ENCODE measurements at places on chromosomes 11 and 22.

- DNase-seq = no peak
- H3K27ac ChIP-seq = no peak overlapping the region
- H3K4me1 ChIP-seq = no peaks in the 10 kb centered on the region
- no peaks in the 10 kb centered on the region for H3K36me3 ChIP-seq
- no peak overlapping the region for H3K4me3 ChIP-seq
Measured at GRCh38 chr11:72160319-72160718, 24.8 kb downstream of the FOLR3 start.

DNA sequence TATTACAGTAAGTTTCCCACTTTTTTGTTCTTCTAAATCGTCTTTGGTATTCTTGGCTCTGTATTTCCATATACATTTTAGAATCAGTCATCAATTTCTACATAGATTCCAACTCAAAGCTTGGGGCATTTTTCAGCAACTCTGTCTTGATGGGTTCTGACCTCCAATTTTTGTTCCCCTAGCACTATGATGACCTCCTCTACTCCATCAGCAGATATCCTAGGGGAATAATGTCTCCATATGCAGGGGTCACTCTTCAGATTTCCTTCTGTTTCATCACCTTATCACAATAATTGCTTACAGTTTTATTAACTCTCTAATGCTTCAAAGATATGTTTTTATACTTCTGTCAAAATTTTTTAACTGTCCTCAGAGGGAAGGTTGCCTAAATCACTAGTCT, 91.3 kb upstream of the TP53AIP1 start:
- H3K4me1 ChIP-seq = no peaks in the 10 kb centered on the region
- H3K36me3 ChIP-seq = no peaks in the 10 kb centered on the region
- no peak for DNase-seq
- H3K4me3 ChIP-seq = no peak overlapping the region

DNA sequence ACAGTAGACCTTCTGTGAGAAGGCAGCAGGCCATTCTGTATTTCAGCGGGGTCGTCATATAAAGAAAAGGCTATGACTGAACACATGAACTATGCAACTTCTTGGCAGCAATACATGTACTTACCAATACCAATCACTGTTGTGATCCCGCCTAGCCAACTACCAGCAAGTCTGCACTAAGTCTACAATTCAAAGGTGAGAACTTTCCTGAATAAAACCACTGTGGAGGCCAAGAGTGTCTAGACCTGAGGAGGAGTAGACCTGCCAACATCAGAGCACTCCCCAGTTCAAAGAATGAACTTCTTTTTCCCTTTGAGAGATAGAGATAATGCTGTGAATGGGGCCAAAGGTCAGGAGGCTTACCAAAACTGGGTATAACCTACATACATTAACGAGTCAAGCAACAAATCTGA, 108.2 kb downstream of the SIK3 start:
- no peaks in the 10 kb centered on the region for H3K36me3 ChIP-seq
- no peak for DNase-seq

- H3K27me3 ChIP-seq = no peaks in the 10 kb centered on the region
- no peaks in the 10 kb centered on the region for H3K4me1 ChIP-seq
- H3K27ac ChIP-seq = no peak overlapping the region
- no peak overlapping the region for H3K4me3 ChIP-seq
Measured at GRCh38 chr11:125123947-125124617, 12.7 kb upstream of the TMEM218 start.

DNA sequence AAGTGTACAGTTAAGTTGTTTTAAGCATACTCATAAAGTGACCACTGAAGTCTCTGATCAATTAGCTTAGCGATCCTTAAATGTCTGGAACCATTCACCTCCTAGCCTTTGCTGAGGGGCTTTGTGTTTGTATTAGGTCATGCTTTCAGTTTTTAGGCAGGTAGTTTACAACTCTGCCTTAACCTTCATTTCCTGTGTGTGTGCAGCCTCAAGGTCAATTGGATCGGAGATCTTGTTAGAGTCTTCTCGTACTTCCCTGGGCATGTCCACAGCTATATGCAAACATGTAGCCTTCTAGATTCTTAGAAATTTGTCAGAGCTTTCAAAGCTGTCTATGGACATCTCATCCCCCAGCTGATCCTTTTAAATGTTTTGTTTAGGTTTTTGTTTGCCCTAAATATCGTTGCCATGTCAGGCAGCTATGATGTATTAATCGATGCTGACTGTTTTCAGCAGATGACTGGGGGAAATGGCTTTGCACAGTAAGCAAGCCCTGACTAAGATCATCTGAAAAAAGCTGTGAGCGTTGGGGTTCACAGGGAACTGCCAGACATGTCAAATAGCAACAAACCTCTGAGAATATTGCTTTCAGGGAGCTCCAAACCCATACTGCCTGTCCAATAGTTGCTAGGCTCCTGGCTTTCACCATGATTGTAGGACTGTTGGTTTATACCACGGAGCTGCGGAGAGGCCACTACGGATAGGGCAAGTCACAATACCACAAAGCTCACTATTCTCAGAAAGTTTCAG, 45.6 kb downstream of the GLYAT start:
- H3K36me3 ChIP-seq = no peaks in the 10 kb centered on the region
- DNase-seq = no peak
- no peak overlapping the region for H3K27ac ChIP-seq
- no peaks in the 10 kb centered on the region for H3K4me1 ChIP-seq
- H3K27me3 ChIP-seq = no peaks in the 10 kb centered on the region
- no peak overlapping the region for H3K4me3 ChIP-seq

GRCh38 chr11:35365961-35366360, 53.4 kb downstream of the SLC1A2 start:
- no peak for DNase-seq
- no peak overlapping the region for H3K27ac ChIP-seq
- H3K4me1 ChIP-seq = no peaks in the 10 kb centered on the region
- H3K36me3 ChIP-seq = no peaks in the 10 kb centered on the region
- no peak overlapping the region for H3K4me3 ChIP-seq
- no peaks in the 10 kb centered on the region for H3K27me3 ChIP-seq

- H3K4me1 ChIP-seq = no peaks in the 10 kb centered on the region
- no peak for DNase-seq
- H3K27ac ChIP-seq = no peak overlapping the region
- no peaks in the 10 kb centered on the region for H3K27me3 ChIP-seq
- H3K36me3 ChIP-seq = no peaks in the 10 kb centered on the region
Measured at GRCh38 chr22:47197773-47198500, 435.5 kb downstream of the TBC1D22A start.

DNA sequence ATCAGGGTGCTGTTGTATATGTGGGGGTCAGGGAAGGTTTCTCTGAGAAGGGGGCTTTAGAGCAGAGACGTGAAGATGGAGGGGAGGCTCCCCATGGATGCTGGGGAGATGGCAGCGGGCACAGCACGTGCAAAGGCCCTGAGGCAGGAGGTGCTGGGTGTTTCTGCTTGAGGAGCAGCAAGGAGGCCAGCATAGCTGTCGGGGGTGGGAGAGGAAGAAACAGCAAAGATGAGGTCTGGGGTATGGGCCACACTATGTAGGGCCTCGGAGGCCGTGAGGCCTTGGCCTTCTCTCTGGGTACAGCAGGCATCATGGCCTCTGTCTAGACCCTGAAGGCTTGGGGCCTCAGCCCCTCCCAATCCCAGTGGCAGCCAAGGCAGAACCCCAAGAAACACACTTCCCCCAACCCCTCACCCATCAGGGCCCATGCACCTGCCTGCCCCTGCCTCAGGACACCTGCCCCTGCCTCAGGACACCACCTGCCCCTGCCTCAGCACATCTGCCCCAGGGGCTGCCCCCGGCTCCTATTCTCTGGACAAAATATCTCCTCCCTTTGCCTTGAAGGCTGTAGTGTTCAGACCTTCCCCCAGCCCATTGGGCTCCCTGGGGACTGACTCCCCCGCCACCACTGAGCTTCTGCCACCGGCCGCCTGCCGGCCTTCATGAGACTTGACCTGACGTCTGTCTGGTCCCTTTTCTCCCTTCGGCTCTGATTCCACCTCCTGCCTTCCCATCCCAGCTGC, 6.2 kb downstream of the ALDH3B1 start:
- no peaks in the 10 kb centered on the region for H3K36me3 ChIP-seq
- H3K4me3 ChIP-seq = no peak overlapping the region
- H3K4me1 ChIP-seq = no peaks in the 10 kb centered on the region
- H3K27ac ChIP-seq = no peak overlapping the region

DNA sequence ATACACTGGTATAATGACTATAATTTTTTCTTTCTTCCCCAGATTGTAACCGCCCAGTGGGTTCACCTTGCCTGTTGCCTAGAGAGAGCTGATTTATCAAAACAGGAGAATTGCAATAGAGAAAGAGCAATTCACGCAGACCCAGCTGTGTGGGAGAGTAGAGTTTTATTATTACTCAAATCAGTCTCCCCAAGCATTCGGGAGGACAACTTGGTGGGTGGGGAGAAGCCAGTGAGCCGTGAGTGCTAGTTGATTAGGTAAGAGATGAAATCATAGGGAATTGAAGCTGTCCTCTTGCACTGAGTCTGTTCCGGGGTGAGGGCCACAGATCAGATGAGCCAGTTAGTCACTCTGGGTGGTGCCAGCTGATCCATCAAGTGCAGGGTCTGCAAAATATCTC, 73.2 kb downstream of the SLC35F2 start:
- H3K36me3 ChIP-seq = no peaks in the 10 kb centered on the region
- H3K27me3 ChIP-seq = no peaks in the 10 kb centered on the region
- no peak overlapping the region for H3K27ac ChIP-seq
- no peak for DNase-seq
- H3K4me1 ChIP-seq = no peaks in the 10 kb centered on the region
- H3K4me3 ChIP-seq = no peak overlapping the region

DNA sequence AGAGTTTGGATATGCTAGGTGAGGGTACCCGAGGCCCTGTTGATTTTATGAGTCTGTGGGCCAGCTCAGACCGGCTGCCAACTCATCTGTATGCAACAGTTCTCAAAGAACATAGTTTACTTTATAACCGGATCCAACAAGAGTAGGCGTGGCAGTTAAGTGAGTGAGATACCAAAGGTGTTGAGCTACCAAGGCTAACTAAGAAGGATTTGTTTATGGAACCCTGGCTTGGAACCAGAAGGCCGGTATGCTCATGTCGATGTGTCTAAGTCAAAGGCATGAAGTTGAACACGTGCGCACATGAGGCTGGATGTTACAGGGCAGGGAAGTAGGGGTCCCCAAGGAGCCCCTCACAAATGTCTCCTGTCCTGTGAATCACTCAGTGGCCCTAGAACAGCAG, at the start of gene KCNJ1:
Gene KCNJ1, minus strand, starts transcription at position 20 of the 400 bp plus-strand sequence. CDS start 27,053 bp downstream, outside the sequence.
- peaks cover 6% of the 10 kb centered on the region for H3K4me1 ChIP-seq
- no peaks in the 10 kb centered on the region for H3K36me3 ChIP-seq
- DNase-seq = no peak
- no peak within 1 kb of the TSS for H3K27ac ChIP-seq

DNA sequence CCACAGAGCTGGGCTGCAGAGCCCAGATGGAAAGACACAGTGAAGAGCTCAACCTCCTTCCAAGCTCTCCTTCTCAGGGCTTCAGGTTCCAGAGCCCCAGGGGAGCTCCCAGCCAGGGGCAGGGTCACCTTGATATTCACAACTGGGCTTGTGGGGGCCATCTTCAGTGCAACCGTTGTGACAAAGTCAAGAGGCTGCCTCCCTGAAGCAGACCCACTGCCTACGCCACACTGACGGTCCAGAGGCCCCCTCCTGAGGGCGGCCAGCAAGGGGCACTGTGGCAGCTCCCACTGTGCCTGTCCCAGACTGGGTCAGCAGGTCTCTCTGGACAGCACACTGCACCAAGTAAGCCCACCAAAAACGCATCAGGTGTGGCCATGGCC, 84.1 kb downstream of the DGCR2 start:
- H3K4me1 ChIP-seq = no peaks in the 10 kb centered on the region
- no peaks in the 10 kb centered on the region for H3K27me3 ChIP-seq
- H3K4me3 ChIP-seq = no peak overlapping the region
- H3K27ac ChIP-seq = no peak overlapping the region
- peaks cover 6% of the 10 kb centered on the region for H3K36me3 ChIP-seq

DNA sequence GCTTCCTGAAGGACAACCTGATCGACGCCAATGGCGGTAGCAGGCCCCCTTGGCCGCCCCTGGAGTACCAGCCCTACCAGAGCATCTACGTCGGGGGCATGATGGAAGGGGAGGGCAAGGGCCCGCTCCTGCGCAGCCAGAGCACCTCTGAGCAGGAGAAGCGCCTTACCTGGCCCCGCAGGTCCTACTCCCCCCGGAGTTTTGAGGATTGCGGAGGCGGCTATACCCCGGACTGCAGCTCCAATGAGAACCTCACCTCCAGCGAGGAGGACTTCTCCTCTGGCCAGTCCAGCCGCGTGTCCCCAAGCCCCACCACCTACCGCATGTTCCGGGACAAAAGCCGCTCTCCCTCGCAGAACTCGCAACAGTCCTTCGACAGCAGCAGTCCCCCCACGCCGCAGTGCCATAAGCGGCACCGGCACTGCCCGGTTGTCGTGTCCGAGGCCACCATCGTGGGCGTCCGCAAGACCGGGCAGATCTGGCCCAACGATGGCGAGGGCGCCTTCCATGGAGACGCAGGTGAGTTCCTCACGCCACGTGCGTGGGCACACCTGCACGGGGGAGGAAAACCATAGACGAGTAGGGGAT, 1.5 kb downstream of the BCR start:
- H3K4me1 ChIP-seq = peaks cover 17% of the 10 kb centered on the region
- no peak overlapping the region for H3K27ac ChIP-seq
- H3K36me3 ChIP-seq = no peaks in the 10 kb centered on the region
- H3K27me3 ChIP-seq = no peaks in the 10 kb centered on the region

GRCh38 chr11:8067929-8068575, 13.0 kb upstream of the TUB start:
- H3K4me3 ChIP-seq = no peak overlapping the region
- no peak overlapping the region for H3K27ac ChIP-seq
- no peaks in the 10 kb centered on the region for H3K4me1 ChIP-seq
- no peak for DNase-seq
- no peaks in the 10 kb centered on the region for H3K36me3 ChIP-seq

- H3K4me3 ChIP-seq = no peak overlapping the region
- no peak for DNase-seq
- no peaks in the 10 kb centered on the region for H3K27me3 ChIP-seq
- H3K27ac ChIP-seq = no peak overlapping the region
- no peaks in the 10 kb centered on the region for H3K36me3 ChIP-seq
Measured at GRCh38 chr22:27720860-27721259, 80.7 kb downstream of the MN1 start.

- H3K27me3 ChIP-seq = no peaks in the 10 kb centered on the region
- H3K27ac ChIP-seq = no peak overlapping the region
- no peaks in the 10 kb centered on the region for H3K36me3 ChIP-seq
- H3K4me3 ChIP-seq = no peak overlapping the region
- peaks cover 5% of the 10 kb centered on the region for H3K4me1 ChIP-seq
Measured at GRCh38 chr11:92460213-92460612, 235.6 kb downstream of the FAT3 start.

GRCh38 chr22:37503850-37504249, 15.4 kb downstream of the CARD10 start:
- H3K27ac ChIP-seq = no peak overlapping the region
- no peak overlapping the region for H3K4me3 ChIP-seq
- no peaks in the 10 kb centered on the region for H3K36me3 ChIP-seq

DNA sequence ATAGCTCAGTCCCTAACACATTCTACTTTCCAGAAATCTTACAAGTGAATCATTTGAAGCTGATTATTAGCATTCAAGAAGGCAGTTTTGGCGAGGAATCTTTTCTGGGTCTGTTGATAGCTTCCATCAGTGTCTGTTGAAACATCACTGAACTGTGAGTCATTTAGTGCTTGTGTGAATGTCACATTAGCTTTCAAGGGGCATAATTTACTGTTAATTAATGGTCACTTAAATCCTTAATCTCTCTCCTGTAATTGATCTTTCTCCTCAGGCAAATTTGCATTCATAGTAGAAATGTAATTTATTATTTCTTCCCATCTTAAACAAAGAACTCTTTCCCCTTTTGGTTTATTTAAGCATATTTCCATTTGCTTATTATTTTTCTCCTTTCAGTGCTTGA, 2.6 kb downstream of the HTR3B start:
- no peaks in the 10 kb centered on the region for H3K36me3 ChIP-seq
- no peaks in the 10 kb centered on the region for H3K4me1 ChIP-seq
- no peak overlapping the region for H3K27ac ChIP-seq
- H3K27me3 ChIP-seq = no peaks in the 10 kb centered on the region
- H3K4me3 ChIP-seq = no peak overlapping the region
- DNase-seq = no peak

- no peak for DNase-seq
- no peaks in the 10 kb centered on the region for H3K27me3 ChIP-seq
- no peak overlapping the region for H3K4me3 ChIP-seq
Measured at GRCh38 chr11:88618327-88619070, 281.0 kb upstream of the CTSC start.

Data from mesendoderm (in vitro differentiated cells).